ENCODE measurements at places on chromosomes 3 and 15.

- peaks cover 35% of the 10 kb centered on the region for H3K4me1 ChIP-seq
- no peaks in the 10 kb centered on the region for H3K36me3 ChIP-seq
- peak overlapping the region; percentile 59 for H3K27ac ChIP-seq
- DNase-seq: no peak
- no peak overlapping the region for H3K4me3 ChIP-seq
These were observed 63.6 kb upstream of the NR2E3 start for GRCh38 chr15:71746719-71747118.

DNA sequence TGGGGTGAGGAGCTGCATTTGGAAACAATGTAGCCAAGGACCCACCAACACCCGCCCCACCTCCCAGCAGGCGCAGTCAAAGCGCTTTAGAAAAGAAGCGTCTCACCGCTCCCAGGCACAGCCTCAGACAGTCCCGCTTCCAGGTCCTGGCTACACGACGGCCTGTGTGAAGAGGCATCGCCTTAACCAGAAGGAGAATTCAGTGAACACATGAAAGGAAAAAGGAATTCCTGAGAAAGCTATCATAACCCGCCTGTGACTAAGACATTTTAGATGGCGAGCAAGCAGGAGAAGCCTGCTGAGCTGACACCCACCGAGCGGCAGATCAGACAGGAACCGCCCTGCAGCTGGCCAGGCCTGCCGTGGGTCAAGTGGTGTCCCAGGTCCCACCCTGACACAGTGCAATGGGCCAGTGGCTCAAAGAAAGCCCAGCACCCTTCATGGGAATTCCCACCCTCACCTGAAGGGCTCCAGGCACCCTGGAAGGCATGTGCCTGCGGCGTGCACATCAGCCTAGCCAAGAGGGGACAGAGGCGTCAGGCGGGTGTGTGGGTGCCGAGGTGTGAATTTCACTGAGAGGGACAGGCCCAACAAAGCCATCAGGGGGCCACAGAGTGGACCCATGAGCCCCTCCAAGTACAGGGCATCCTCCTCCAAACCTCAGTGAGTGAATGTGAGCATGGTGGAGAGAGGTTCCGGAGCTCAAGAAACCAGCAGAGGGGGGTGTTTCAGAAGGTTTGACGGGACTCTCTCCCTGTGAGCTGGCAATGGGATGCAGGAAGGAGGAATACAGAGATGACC lies 144.8 kb downstream of the NSMCE3 start:
- H3K4me1 ChIP-seq: peaks cover 26% of the 10 kb centered on the region
- DNase-seq: peak; percentile 73
- no peaks in the 10 kb centered on the region for H3K36me3 ChIP-seq
- H3K4me3 ChIP-seq: no peak overlapping the region

DNA sequence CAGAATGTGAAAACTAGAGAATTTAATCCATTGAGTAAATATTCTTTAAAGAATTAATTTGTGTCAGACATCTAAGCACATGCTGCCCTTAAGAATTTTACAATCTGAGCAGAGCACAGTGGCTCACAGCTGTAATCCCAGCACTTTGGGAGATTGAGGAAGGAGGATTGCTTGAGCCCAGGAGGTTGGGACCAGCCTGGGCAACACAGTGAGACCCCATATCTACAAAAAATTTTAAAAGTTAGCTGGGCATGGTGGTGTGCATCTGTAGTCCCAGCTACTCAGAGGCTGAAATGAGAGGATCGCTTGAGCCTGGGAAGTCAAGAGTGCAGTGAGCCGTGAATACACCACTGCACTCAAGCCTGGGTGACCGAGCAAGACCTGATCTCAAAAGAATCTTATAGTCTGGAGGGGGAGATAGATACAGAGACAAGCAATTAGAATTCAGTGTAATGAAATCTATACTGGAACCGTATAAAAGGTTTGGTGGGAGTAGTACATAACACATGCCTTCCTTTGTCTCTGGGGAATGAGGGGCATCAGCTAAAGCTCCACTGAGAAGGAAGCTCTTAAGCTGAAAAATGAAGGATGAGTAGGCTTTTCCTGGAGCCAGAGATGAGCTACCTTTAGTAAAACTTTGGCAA lies 21.2 kb downstream of the ATP11B start:
- DNase-seq: no peak
- no peaks in the 10 kb centered on the region for H3K27me3 ChIP-seq
- H3K4me1 ChIP-seq: no peaks in the 10 kb centered on the region
- H3K27ac ChIP-seq: no peak overlapping the region
- H3K36me3 ChIP-seq: no peaks in the 10 kb centered on the region

DNA sequence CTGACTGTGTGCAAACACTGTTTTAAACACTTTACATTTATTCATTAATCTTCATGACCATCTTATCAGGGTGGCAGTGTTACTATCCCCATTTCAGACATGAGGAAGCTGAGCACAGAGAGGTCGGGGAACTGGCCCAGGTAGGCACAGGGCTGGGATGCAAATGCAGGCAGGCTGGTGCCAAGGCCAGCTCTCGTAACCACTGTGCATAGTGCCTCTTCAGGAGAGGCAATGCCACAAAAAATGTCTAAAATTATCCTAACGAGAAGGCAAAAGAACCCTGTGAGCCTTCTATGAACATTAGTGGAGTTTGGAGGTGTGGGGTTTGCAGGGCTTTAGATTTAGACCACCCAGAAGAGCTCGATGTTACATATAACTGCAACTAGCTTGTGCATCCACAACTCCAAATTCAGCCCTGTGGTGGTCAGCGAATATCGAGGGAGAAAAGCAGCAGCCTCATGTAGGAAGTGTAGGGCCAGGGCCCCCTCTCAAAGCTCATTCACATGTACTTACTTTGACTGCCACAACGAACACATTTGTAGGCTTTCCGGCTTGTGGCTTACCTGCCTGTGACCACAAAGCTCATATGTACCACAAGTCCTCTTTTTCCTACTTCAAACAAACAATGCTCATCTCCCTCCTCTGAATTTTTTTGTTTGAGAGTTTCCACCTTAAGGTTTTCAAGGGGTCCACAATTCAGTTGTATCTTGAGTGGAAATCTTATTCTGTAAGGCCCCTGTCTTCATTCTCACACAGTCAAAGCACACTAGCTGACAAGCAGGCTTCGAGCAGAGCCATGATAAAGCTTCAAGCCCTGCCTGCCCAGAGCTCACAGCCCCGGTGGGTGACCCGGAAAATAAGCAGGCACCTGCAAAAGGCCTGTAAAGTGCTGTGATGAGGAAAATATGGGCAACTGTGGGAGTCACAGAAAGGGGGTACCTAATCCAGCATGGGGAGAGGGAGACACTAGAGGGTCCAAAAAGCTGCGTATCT lies 722.9 kb upstream of the CFAP20DC start:
- no peak overlapping the region for H3K4me3 ChIP-seq
- H3K27me3 ChIP-seq: no peaks in the 10 kb centered on the region
- DNase-seq: no peak
- no peaks in the 10 kb centered on the region for H3K36me3 ChIP-seq

GRCh38 chr3:69338911-69339310 lies 47.0 kb downstream of the FRMD4B start:
- no peak overlapping the region for H3K4me3 ChIP-seq
- H3K27me3 ChIP-seq: peaks cover 3% of the 10 kb centered on the region
- DNase-seq: no peak
- no peaks in the 10 kb centered on the region for H3K4me1 ChIP-seq

DNA sequence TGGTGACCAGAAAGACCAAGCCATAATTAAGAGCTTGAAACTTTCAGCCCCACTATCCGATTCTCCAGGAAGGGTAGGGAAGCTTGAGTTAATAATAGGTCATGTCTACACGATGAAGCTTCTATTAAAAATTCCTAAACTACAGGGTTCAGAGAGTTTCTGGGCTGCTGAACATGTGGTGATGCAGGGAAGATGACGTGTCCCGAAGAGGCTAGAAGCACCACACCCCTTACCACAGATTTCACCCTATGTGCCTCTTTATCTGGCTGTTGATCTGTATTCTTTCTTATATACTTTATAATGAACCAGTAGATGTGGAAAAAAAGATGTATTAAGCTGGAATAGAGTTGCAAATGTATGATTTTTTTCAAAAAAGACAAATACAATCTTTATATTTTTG lies 473.4 kb downstream of the NLGN1 start:
- no peak overlapping the region for H3K4me3 ChIP-seq
- H3K27me3 ChIP-seq: no peaks in the 10 kb centered on the region
- no peaks in the 10 kb centered on the region for H3K4me1 ChIP-seq
- DNase-seq: no peak
- H3K36me3 ChIP-seq: no peaks in the 10 kb centered on the region

DNA sequence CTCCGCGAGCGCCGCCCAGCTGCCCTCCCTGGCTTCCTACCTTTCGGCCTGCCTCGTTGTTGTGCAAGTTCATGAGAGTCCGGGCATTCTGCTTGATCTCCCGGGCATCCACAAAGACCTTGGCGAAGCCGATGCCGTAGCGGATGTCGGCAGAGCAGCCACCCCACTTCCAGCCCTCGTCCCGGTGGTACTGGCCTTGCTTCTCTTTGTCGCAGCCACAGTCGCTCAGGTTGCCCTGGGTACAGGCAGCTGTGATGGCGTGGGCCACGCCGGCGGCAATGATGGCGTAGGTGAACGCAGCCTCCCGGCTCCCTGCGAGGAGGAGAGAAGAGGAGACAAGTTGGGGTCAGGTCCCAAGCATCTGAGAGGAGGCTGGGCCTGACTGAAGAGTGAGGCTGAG lies 25.4 kb downstream of the WNT7A start:
- no peak for DNase-seq
- no peaks in the 10 kb centered on the region for H3K27me3 ChIP-seq
- no peak overlapping the region for H3K4me3 ChIP-seq
- H3K36me3 ChIP-seq: no peaks in the 10 kb centered on the region
- peak overlapping the region; percentile 64 for H3K27ac ChIP-seq
- peaks cover 81% of the 10 kb centered on the region for H3K4me1 ChIP-seq

- H3K4me1 ChIP-seq: no peaks in the 10 kb centered on the region
- no peaks in the 10 kb centered on the region for H3K36me3 ChIP-seq
- no peak overlapping the region for H3K4me3 ChIP-seq
- DNase-seq: no peak
- no peak overlapping the region for H3K27ac ChIP-seq
These were observed 106.5 kb upstream of the SETMAR start for GRCh38 chr3:4196506-4197147.

DNA sequence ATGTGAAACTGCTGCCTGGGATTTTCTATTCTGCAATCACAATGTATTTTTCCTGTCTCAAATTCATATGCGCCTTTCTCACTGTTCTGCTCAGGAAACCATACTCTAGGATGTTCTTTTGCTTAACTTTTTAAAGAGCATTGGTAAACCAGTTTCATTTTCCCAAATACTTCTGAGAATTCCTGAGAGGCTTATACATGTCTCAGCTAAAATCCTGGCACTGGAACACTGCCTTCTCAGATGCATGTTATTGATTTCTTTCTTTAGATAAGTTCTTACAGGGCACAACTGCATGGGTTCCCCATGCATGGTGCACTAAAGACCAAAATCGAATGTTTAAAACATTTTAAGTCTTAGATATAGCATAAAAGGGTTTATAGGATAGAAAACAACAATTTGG lies 178.3 kb upstream of the PLSCR5 start:
- no peak for DNase-seq
- no peak overlapping the region for H3K27ac ChIP-seq
- H3K4me1 ChIP-seq: no peaks in the 10 kb centered on the region
- H3K36me3 ChIP-seq: no peaks in the 10 kb centered on the region
- no peak overlapping the region for H3K4me3 ChIP-seq
- H3K27me3 ChIP-seq: no peaks in the 10 kb centered on the region

GRCh38 chr3:14767245-14768051 lies 51.3 kb upstream of the FGD5 start:
- H3K36me3 ChIP-seq: no peaks in the 10 kb centered on the region
- no peak for DNase-seq
- H3K4me1 ChIP-seq: no peaks in the 10 kb centered on the region
- H3K27me3 ChIP-seq: no peaks in the 10 kb centered on the region
- no peak overlapping the region for H3K27ac ChIP-seq

- H3K4me1 ChIP-seq: peaks cover 48% of the 10 kb centered on the region
- no peak for DNase-seq
- H3K27me3 ChIP-seq: no peaks in the 10 kb centered on the region
These were observed 651 bp downstream of the PLCD1 start for GRCh38 chr3:38028621-38029361.

DNA sequence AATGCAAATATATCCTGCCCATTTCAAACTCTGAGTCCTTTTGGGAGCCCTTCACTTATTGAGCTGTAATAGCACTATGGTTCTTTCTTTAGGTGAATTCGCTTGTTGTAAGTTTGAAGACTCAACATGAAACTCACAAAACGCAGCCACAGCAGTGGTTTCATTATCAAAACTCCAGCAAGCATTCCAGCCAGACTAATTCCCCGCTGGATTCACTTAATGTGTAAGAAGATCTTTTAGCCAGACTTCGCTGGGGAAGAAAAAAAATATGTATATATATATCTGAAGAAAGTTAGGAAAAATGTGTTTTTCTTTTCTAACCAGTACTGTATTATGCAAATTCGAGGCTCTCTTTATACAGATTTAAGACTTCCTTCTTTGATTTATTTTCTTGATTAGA lies 241.1 kb downstream of the WNT5A start:
- no peaks in the 10 kb centered on the region for H3K4me1 ChIP-seq
- H3K36me3 ChIP-seq: no peaks in the 10 kb centered on the region
- no peak for DNase-seq
- no peaks in the 10 kb centered on the region for H3K27me3 ChIP-seq
- no peak overlapping the region for H3K4me3 ChIP-seq

- H3K27ac ChIP-seq: no peak overlapping the region
- H3K27me3 ChIP-seq: no peaks in the 10 kb centered on the region
- H3K4me3 ChIP-seq: no peak overlapping the region
- H3K36me3 ChIP-seq: no peaks in the 10 kb centered on the region
These were observed 6.6 kb upstream of the SUCNR1 start for GRCh38 chr3:151866711-151867410.

DNA sequence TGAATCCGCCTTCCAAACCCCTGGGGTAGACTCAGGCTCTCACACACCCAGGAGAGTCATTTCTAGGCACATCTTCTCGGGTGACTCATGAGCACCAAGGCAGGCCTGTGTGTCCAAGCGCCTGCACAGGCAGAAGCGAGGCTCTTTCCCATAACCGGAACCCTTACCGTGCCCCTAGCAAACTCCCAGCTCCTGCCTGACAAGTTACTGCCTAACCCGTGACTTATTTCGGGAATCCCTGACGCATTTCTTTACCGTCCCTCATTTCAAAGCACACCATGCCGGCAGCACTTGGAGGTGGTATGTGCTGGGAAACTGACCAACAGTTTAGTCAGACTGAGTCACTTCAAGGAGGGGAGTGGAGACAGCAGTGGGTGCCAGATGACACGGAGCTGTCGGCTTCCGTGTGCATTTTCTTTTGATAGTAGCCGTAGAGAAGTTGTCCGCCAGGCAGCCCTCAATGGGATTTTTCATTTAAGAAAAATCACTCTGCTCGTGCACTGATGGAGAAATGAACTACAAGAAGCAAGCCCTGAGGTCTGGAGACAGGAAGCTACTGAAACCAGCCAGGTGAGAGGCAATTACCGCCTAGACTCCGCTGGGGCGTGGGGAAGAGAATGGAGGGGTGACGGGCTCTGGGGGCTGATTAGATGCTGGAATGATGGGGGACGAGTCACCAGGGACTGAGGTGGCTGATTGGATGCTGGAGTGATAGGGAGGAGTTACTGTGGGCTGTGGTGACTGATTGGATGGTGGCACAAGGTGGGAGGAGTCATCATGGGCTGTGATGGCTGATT lies 17.3 kb upstream of the HRH1 start:
- peak overlapping the region; percentile 59 for H3K4me3 ChIP-seq
- H3K36me3 ChIP-seq: no peaks in the 10 kb centered on the region
- DNase-seq: peak; percentile 100
- H3K27ac ChIP-seq: peak overlapping the region; percentile 93
- no peaks in the 10 kb centered on the region for H3K27me3 ChIP-seq

GRCh38 chr3:16060945-16061344 lies 113.5 kb upstream of the GALNT15 start:
- peak overlapping the region; percentile 48 for H3K27ac ChIP-seq
- no peak overlapping the region for H3K4me3 ChIP-seq
- no peaks in the 10 kb centered on the region for H3K36me3 ChIP-seq
- no peak for DNase-seq
- peaks cover 20% of the 10 kb centered on the region for H3K4me1 ChIP-seq
- H3K27me3 ChIP-seq: no peaks in the 10 kb centered on the region
